ENCODE measurements at places on chromosomes 6 and 20.
A peak's percentile ranks its signal among the peaks of the same experiment; 100 is the strongest.

- no peak for DNase-seq
These were observed 143.5 kb upstream of the BMP2 start for GRCh38 chr20:6623989-6624388.

GRCh38 chr6:10149603-10150002 lies 265.3 kb downstream of the TFAP2A start:
- no peak for DNase-seq

GRCh38 chr6:26205625-26206574 lies 118.7 kb downstream of the HFE start:
- DNase-seq = no peak

- peak; percentile 53 for DNase-seq
These were observed 333.5 kb downstream of the RNGTT start for GRCh38 chr6:88629838-88630494.

DNA sequence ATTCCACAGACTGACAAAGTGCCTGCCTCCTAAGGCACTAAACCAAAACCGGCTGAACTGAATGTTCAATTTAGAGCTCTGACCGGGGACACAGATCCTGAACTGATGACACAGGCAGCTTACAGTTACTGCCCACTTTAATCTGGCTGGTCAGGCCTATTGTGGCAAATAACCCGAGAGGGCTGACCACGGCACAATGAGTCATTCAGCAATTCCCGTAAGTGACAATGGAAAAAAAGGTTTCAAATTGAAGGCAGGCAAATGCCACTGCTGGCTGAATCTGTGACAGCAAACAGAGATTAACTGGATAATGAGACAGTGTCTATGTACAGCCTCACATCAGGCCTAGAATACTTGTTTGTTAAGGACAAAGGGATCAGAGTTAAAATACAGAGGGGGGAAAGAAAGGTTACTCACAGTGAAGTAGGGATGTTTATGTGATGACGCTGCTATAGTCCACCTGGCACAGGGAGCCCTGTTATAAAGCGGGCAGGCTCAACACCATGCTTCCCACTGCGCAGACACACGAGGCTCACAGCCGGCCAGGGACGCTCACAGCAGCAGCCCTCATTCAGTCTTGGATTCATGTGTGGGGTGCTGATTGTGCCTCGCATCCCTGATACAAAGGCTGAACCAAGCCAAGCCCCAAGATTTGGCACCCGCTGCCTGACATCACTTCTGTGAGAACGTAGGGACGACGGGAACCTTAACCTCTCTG lies 54.4 kb downstream of the RTN4IP1 start:
- DNase-seq = no peak

- DNase-seq = no peak
These were observed 29.7 kb downstream of the ATXN1 start for GRCh38 chr6:16731478-16732051.

GRCh38 chr6:82013561-82014530 lies 233.7 kb downstream of the IBTK start:
- peak; percentile 67 for DNase-seq

GRCh38 chr6:85936916-85937315 lies 294.2 kb upstream of the SYNCRIP start:
- DNase-seq = no peak
